ENCODE measurements at places on chromosomes 1 and 21.

DNA sequence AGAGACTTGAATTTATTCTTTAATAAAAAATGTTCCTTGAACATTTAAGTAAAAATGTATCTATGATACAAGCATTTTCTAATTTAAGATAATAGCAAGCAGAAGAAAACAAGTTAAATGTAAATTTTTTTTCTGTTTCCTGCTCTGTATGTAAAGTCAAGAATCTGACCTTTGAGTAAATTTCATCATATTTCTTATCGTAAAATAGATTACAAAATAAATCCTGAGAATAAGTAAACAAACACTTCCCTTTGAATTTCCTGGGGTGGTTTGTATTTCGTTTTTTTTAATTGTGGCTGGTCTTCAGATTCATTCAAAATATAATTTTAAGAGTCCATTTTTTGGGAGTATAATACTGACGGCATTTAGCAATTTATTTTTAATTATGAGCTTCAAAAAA is 77.6 kb downstream of the POU2F1 start:
- no peak for DNase-seq

- DNase-seq = no peak
Observed at GRCh38 chr1:11421443-11421842, 57.5 kb upstream of the DISP3 start.

DNA sequence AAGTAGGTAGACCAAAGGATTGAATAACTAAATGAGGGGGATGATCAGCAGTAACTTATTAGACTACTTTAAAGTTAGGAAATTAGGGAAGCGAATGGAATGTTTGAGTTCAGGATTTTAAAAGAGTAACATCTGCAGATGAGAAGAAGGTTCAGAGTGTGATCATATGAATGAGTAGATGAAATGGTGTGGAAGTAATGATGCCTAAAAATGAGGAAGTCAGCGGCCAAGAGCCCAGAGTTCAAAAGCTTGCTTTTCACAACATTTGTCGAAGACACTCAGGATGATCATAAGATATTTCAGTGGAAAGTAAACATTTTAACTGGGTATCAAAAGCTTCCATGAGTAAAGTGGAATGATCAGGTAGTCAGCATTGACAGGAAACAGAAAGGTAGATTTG is 299.4 kb downstream of the LRRIQ3 start:
- no peak for DNase-seq

DNA sequence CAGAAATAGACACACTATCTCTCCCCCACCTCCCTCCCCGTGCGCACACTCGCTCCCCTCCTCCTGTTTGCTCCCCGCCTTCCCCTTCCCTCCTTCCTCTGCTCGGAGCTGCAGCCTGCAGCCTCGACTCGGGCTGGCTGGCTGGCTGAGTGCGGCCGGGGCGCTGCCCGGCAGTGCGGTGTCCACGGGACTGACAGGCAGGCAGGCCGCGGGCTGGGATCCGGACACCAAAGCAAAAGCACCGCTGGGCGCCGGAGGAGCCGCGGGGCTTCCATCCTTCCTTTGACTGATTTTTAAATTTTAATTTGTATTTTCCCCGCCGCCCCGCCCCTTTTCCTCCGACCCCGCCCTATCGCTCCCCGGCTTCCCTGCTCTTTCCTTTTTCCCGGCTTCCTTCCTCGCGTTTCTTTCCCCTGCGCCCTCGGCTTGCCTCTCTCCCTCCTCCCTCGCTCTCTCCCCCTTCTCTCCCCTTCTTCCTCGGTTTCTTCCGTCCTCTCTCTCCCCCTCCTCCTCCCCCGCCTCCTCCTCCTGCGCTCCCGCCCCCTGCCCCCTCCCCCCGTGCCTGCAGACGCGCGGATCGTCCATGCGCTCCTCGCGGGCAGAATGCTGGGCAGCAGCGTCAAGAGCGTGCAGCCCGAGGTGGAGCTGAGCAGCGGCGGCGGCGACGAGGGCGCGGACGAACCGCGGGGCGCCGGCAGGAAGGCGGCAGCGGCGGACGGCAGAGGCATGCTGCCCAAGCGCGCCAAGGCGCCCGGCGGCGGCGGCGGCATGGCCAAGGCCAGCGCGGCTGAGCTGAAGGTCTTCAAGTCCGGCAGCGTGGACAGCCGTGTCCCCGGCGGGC is 109.4 kb downstream of the NAV1 start:
- DNase-seq = peak; percentile 10

DNA sequence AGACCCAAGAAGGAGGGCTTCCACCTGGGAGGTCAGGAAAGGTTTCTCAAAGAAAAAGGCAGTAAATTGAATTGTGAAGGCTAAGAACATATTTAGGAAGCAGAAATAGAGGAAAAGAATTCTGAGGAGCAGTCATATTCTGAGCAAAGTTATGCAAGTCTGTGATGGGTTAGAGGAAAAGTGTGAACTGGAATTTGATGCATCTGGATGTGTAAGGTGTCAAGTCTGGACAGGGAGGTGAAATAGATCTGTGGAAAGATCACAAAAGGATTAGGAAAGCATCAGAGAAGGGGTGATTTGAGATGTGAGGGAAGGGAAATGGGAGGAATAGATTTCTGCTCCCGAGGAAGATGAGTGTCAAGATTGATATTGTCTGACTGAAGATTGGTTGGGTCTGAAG is 18.1 kb upstream of the PRDM2 start:
- DNase-seq = no peak

DNA sequence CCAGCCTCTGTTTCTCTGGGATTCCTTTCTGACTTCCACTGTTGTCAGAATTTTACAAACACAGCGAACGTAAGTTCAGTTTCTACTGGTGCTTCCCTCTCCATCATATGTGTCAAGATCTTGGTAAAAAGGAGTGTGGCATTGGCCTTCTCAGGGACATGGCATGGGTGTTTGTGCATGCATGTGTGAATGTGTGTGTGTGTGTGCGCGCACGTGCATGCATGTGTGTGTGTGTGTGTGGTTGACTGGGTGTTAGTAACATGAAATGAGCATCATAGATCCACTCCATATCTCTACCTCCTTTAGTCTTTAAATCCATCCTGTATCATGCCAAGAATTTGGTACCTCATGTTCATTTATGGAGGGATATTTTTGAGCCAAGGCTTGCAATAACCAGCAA is 411.3 kb downstream of the NPHP4 start:
- no peak for DNase-seq

DNA sequence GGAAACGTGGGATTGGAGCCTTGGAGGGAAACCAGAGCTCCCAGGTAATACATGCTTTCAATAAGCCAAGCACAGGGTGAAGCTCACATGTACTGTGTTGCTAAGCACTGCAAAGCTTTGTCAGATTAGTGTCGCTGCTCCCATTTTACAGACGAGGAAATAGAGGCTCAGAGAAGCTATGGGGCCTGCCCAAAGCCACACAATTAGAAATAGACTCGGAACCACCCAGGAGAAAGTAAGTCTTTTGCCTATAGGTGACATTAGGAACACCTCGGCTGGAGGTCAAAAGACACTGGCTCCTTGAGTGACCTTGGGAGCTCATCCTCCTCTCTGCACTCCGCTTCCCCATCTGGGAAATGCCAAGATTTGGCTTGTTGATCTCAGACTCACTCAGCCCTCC is 175.6 kb upstream of the ZC3H12A start:
- DNase-seq = no peak

DNA sequence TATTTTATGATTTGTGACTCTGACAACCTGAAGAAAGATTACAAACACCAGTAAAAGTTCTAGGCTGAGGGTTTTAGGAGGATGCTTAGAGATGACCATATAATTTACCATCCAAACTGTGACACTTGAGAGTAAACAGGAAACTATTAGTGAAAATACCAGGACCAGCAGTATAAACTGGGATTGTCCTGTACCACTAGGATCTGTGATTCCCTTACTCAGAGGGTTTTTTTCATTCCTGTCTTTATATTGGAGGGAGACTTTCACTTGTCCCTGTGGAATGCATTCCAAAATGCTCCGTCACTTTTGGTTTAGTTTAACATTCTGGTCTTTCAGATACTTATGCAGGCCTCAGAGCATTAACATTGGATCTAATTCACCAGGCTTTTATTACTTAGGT is 482.9 kb downstream of the PTBP2 start:
- DNase-seq = no peak

GRCh38 chr1:26922901-26923300 is 1.4 kb downstream of the NUDC start:
- DNase-seq = no peak

GRCh38 chr1:14113841-14114567 is 414.0 kb downstream of the PRDM2 start:
- DNase-seq = no peak

GRCh38 chr1:26832249-26832960 is 5.9 kb downstream of the ZDHHC18 start:
- no peak for DNase-seq
